Sigmoid colon (tissue), 7 donors: ENCODE measurements at places on chromosomes 16 and 17. TPM values are rescaled to one million over a fixed set of nuclear protein-coding genes. Genes with fewer than 3 reads are reported as not detected.

GRCh38 chr17:17868641-17869522 is 32.1 kb upstream of the SREBF1 start:
- H3K27me3 ChIP-seq, result no peaks in the 10 kb centered on the region
- DNase-seq, result no peak
- no peak overlapping the region for H3K4me3 ChIP-seq
- H3K4me1 ChIP-seq, result peaks cover 22% of the 10 kb centered on the region
- peak overlapping the region; percentile 42 for H3K27ac ChIP-seq

GRCh38 chr17:21530311-21530710 is 154.2 kb downstream of the KCNJ12 start:
- no peaks in the 10 kb centered on the region for H3K27me3 ChIP-seq
- no peak overlapping the region for H3K27ac ChIP-seq
- no peaks in the 10 kb centered on the region for H3K4me1 ChIP-seq
- no peak overlapping the region for H3K4me3 ChIP-seq

GRCh38 chr17:57849874-57850754 is at the start of gene MRPS23:
TSS of gene MRPS23 (minus strand) at chr17:57850044. CDS start at chr17:57850010, 34 bp downstream.
- H3K4me1 ChIP-seq, result peaks cover 58% of the 10 kb centered on the region
- peaks cover 6% of the 10 kb centered on the region for H3K36me3 ChIP-seq
- peak within 1 kb of the TSS; percentile 88 for H3K27ac ChIP-seq
- no peaks in the 10 kb centered on the region for H3K27me3 ChIP-seq

- H3K27ac ChIP-seq, result no peak overlapping the region
- no peak overlapping the region for H3K4me3 ChIP-seq
- DNase-seq, result no peak
- H3K27me3 ChIP-seq, result no peaks in the 10 kb centered on the region
These were observed 431.3 kb downstream of the MAF start for GRCh38 chr16:79169239-79169638.

DNA sequence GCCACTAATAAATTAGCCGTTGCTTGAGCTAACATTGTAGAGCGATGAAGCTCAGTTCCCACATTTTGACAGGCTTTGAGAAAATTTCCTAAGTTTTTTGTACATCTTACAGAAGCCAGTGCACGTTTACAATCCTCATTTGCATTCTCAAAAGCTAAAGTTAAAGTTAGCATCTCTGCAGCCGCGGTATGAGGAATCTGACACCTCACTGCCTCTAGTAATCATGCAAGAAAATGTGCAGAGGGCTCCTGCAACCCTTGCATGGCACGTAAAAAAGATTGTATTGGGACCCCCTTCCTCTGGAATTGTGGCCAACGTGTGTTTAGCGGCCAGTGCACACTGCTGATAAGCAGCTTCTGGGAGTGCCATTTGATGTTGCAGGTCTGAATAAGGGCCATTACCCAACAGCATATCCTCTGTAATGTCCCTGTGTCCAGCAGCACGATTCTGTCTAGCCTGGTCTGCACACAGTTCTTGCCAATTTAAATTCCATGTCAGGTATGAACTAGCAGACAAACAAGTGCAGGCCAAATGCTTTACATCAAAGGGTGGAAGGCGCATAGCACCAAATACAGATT is 12.4 kb upstream of the ZNF689 start:
- no peak overlapping the region for H3K4me3 ChIP-seq
- no peak overlapping the region for H3K27ac ChIP-seq
- no peaks in the 10 kb centered on the region for H3K36me3 ChIP-seq
- no peaks in the 10 kb centered on the region for H3K27me3 ChIP-seq
- no peak for DNase-seq

GRCh38 chr17:81380666-81381518 is 14.4 kb upstream of the BAHCC1 start:
- H3K36me3 ChIP-seq, result no peaks in the 10 kb centered on the region
- H3K27ac ChIP-seq, result no peak overlapping the region
- no peaks in the 10 kb centered on the region for H3K27me3 ChIP-seq

DNA sequence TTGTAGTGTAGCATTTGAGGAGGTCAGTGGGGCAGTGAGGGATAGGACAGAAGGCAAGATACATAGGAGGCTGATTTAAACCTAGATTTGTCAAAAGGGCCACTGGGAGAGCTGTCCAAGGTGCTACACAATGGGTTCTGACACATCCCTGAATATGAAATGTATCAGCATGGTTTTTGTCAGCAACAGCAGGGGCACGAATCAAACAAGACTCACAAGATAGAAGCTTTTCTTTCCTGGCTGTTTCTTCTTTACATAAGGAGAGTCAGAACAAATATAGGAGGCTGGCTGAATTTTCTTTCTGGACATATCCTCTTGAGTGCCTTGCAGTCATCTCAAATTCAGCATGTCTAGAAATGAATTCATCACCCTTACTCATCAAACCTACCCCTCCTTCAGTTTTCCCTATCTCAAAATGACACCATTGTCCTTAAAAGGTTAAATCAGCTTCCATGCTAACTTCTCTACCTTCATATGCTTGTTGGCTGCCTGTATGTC is 130.5 kb downstream of the NPIPB5 start:
- H3K27ac ChIP-seq, result no peak overlapping the region
- no peak for DNase-seq
- H3K4me1 ChIP-seq, result no peaks in the 10 kb centered on the region
- H3K4me3 ChIP-seq, result no peak overlapping the region
- H3K27me3 ChIP-seq, result no peaks in the 10 kb centered on the region
- no peaks in the 10 kb centered on the region for H3K36me3 ChIP-seq

GRCh38 chr16:77993111-77993985 is 29.0 kb upstream of the CLEC3A start:
- no peaks in the 10 kb centered on the region for H3K27me3 ChIP-seq
- DNase-seq, result no peak
- H3K36me3 ChIP-seq, result no peaks in the 10 kb centered on the region
- H3K4me3 ChIP-seq, result no peak overlapping the region
- H3K27ac ChIP-seq, result peak overlapping the region; percentile 73
- peaks cover 10% of the 10 kb centered on the region for H3K4me1 ChIP-seq

- no peak overlapping the region for H3K27ac ChIP-seq
- H3K4me1 ChIP-seq, result no peaks in the 10 kb centered on the region
- no peak for DNase-seq
- H3K27me3 ChIP-seq, result no peaks in the 10 kb centered on the region
- no peak overlapping the region for H3K4me3 ChIP-seq
These were observed 10.0 kb downstream of the MAP2K6 start for GRCh38 chr17:69424287-69425041.

DNA sequence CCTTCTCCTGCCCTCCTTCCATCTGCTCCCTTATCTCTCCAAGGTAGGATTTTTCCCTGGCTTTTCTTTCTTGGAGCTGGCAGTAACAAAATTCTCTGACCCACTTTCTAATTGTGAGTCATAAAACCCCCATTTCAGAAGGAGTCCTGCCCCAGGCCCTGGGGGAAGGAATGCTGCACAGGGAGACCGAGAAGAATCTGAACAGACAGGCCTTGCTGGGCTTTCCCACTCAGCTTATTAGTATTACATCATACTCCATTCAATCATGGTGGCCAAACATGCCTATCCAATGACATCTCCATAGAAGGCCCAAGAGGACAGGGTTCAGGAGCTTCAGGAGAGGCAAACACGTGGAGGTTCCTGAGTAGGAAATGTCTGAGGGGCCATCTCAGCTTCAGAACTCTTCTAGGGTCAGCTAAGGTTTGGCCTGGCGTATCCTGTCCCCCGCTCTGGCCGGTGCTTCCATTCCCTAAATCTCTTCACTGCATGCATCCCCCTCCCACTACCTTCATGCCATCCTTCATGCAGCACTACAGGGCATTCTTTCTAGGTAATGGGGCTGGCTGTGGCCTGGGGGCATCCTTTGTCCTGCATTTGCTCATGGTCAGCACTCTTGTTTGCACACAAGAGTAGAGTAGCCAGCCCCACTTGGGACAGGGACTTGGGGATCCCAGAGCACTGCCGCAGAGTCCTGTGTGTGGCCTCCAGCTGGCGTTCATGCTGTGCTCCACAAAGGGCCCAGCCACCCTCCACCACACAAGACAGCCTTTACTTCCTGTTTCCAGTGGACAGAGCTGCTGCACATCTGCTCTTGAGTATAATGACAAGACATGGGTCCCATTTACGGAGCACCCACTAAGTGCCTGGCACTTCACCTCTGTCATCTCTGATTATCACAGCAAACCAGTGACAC is 8.2 kb downstream of the SLC6A2 start:
- no peaks in the 10 kb centered on the region for H3K27me3 ChIP-seq
- H3K4me3 ChIP-seq, result no peak overlapping the region
- H3K4me1 ChIP-seq, result no peaks in the 10 kb centered on the region
- DNase-seq, result no peak
- H3K27ac ChIP-seq, result no peak overlapping the region

GRCh38 chr17:50203086-50203485 is 1.7 kb upstream of the COL1A1 start:
- H3K4me1 ChIP-seq, result peaks cover 79% of the 10 kb centered on the region
- DNase-seq, result no peak
- H3K27ac ChIP-seq, result peak overlapping the region; percentile 59
- no peak overlapping the region for H3K4me3 ChIP-seq

DNA sequence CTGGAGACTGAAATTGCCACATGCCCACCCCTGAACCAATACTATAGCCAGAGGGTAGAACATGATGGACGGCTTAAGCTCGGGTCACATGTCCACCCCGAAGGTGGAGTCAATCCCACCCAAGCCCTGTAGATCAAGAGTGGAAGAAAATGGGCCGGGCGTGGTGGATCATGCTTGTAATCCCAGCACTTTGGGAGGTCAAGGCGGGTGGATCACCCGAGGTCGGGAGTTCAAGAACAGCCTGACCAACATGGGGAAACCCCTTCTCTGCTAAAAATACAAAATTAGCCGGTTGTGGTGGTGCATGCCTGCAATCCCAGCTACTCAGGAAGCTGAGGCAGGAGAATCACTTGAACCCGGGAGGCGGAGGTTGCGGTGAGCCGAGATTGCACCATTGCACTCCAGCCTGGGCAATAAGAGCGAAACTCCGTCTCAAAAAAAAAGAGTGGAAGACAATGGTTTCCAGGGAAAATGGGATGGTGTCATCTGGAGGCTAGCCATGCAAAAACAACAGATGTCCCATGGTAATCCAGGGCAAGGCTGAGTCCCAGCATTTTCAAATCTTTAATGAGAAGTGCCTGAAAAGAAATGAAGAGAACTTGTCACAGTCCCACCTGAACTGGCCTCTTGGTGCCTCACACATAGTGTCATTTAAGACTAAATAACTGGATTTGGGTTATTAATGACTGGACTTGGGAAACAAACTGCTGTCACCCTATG is 30.1 kb downstream of the CD300LF start:
- no peaks in the 10 kb centered on the region for H3K27me3 ChIP-seq
- no peak overlapping the region for H3K27ac ChIP-seq
- H3K4me3 ChIP-seq, result no peak overlapping the region
- H3K36me3 ChIP-seq, result no peaks in the 10 kb centered on the region
- H3K4me1 ChIP-seq, result no peaks in the 10 kb centered on the region
- DNase-seq, result no peak

GRCh38 chr17:4969551-4970173 is 2.0 kb upstream of the SPAG7 start:
- peak overlapping the region; percentile 68 for H3K4me3 ChIP-seq
- no peaks in the 10 kb centered on the region for H3K4me1 ChIP-seq
- peak overlapping the region; percentile 95 for H3K27ac ChIP-seq
- no peak for DNase-seq
- peaks cover 40% of the 10 kb centered on the region for H3K36me3 ChIP-seq

DNA sequence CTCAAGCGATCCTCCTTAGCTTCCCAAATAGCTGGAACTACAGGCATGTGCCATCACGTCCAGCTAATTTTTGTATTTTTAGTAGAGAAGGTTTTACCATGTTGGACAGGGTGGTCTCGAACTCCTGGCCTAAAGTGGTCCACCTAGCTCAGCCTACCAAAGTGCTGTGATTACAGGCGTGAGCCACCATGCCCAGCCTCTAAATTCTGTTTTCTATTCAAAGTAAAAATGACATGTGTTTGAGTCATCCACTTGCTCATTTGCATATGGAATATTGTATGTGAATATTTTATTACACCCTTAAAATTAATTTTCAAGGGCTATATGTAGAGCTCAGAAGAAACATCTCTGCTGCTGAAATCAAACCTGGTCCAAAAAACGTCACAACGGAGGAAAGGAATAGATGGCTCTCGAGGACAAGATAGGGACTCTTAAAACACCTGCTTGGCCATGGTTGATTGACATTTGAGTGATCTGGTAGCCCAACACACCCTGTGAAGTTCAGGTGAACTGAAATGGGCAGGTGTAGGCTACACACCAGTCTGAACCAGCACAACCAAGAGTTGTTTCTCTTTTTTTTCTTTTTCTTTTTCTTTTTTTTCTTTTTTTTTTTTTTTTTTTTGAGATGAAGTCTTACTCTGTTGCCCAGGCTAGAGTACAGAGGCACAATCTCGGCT is 51.1 kb downstream of the SF3B3 start:
- peaks cover 19% of the 10 kb centered on the region for H3K36me3 ChIP-seq
- no peaks in the 10 kb centered on the region for H3K27me3 ChIP-seq
- no peak overlapping the region for H3K4me3 ChIP-seq
- no peaks in the 10 kb centered on the region for H3K4me1 ChIP-seq
- H3K27ac ChIP-seq, result peak overlapping the region; percentile 48
- DNase-seq, result no peak

- no peak overlapping the region for H3K27ac ChIP-seq
- no peak overlapping the region for H3K4me3 ChIP-seq
- no peak for DNase-seq
- H3K27me3 ChIP-seq, result no peaks in the 10 kb centered on the region
- H3K4me1 ChIP-seq, result no peaks in the 10 kb centered on the region
These were observed 146.6 kb downstream of the SHISA6 start for GRCh38 chr17:11387610-11388009.

CDIP1 gene
- total RNA-seq, result 22.4 TPM

CBFA2T3 gene
- total RNA-seq, result 4.3 TPM

FBXW10 gene
- 0.28 TPM for total RNA-seq

CLUH gene
- total RNA-seq, result 70.9 TPM

GLIS2 gene
- total RNA-seq, result 5.4 TPM

KRT36 gene
- 0.33 TPM for total RNA-seq

CACNA1H gene
- 37.0 TPM for total RNA-seq

SRSF2 gene
- 132 TPM for total RNA-seq
